ENCODE measurements at places on chromosomes 11 and 22.
A peak's percentile ranks its signal among the peaks of the same experiment; 100 is the strongest.

DNA sequence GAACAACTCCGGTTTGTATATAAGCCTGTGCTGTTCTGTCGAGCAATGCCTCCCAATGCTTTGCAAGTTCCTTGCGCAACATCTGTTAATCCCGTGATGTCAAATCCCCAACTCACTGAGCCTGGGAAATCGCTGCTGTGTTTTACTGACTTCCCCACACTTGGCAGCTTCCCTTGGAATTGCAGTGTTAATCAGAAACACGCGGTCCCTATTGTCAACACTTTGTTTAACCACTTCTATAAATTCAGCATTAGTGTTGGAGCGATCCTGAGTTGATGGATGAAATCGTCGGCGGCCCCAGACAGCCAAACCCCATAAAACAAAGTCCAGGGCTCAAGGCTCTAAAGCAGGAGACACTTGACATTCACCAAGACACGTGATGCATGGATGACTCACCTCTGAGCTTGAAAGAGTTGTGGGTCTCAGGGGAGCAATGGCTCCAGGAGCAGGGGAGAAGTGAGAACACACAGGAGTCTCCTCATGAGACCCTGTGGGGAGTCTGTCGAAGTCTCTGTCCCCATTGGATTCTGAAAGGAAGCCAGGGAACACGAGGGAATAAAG, 555.3 kb downstream of the MIAT start:
- peak; percentile 14 for DNase-seq

GRCh38 chr22:47102648-47103047, 340.2 kb downstream of the TBC1D22A start:
- DNase-seq, result peak; percentile 58

GRCh38 chr11:13278609-13279486, 1.3 kb downstream of the BMAL1 start:
- no peak for DNase-seq

DNA sequence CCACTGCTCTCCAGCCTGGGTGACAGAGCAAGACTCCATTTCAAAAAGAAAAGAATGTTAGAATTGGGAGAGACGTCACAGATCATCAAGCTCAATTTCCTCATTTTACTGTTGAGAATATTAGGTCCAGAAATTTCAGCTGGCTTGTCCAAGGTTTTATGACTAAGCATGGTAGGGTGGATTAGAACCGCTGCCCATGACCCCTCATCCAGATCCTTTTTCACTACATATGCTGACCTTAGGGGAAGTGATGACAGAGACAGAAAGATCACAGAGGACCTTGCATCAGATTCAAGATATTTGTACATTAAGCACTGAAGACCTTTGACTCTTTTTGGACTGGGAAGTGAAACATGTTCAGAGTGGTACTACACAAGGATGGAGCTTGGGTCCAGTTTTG, 134.5 kb downstream of the ADAMTS15 start:
- DNase-seq, result no peak

DNA sequence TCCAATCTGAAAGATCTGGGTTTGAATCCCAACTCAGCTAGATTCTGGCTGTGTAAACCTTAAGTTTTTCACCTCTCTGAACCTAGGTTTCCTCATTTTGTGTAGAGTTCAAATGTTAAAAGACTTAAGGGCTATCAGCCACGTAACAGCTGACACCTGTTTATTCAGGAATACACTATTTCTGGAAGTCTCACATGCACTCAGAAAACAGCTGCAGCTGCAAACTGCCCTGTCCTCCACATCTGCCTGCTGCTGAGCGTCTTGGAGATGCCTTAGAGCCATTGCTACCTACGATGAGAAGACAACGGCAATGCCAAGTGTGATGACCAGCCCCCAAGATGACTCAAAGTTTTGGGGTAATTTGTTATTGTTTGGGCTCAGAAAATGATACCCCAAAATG, 6.7 kb upstream of the TRIM44 start:
- no peak for DNase-seq

GRCh38 chr11:11821899-11822298, 19.9 kb upstream of the USP47 start:
- no peak for DNase-seq

- DNase-seq, result no peak
Observed at GRCh38 chr11:36306888-36307287, 10.8 kb downstream of the PRR5L start.

- no peak for DNase-seq
Observed at GRCh38 chr11:110190885-110191284, 97.7 kb downstream of the ZC3H12C start.

DNA sequence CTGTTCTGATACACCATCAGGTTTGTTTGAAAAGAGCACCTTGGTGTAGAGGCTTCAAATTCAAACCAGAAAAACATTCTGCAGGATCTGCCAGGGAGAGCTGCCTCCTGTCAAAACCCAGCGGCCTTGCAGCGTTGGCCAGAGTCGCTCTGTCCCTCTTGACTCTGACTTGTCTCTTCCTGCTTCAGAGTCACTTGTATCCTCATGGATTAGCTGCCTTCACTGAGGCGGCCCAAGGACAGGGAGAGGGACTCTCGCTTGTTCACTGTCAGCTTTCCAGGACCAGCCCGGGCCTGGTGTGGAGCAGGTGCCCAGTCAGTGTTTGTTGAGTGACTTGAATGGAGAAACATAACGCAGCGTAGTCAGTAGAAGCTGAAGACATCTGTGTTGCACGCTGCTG, 18.0 kb downstream of the TBC1D22A start:
- DNase-seq, result no peak

DNA sequence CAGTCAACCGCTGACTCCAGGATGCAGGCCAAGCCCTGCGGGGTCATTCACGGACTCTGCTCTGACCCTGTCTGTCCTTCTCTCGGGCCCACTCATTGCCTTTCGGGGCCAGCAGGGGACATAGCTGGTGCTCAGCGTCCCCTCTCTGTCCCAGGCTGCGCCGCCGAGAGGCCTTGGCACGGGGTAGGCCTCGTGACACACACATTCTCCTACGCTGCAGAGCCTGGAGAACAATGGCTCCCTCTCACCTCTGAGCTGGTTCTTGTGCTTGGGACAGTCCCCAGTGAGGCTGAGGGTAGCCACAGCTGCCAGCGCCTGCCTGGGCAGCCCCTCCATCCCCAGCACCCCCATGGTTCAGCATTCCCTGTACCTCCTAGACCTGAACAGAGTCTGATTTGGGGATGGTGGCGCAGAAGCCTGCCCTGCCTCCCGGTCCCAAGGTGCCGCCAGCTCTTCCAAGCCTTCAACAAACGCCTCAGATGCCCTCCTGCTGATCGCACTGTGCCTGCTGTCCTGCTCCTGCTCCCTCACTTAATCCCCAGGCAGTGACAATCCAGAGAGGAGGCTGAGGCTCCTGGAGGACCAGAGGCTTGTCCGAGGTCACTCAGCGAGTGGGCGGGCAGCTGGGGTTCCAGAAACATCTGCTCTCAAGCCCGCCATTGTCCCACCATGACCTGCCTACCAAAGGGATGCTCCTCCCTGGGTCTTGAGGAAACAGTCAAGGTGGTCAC, 30.4 kb downstream of the DUSP8 start:
- no peak for DNase-seq

DNA sequence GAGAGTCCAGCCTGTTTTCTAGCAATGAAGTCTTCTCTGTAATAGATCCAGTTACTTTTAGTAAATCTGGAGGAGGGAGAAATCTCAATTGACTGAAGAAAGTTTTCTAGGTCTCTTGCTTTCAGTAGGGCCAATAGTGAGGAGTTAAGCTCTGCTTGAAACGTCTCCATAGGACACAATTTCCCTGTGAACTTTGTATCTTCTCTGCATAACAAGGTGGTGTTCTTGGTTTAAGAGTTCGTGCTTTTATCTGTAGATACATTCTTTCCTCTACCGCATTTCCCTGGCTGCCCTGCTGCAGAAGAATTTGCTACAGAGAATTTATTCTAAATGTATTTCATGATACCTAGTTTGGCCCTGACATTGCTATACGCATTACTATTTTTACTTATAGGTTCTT, 183.1 kb downstream of the ARHGAP42 start:
- no peak for DNase-seq

DNA sequence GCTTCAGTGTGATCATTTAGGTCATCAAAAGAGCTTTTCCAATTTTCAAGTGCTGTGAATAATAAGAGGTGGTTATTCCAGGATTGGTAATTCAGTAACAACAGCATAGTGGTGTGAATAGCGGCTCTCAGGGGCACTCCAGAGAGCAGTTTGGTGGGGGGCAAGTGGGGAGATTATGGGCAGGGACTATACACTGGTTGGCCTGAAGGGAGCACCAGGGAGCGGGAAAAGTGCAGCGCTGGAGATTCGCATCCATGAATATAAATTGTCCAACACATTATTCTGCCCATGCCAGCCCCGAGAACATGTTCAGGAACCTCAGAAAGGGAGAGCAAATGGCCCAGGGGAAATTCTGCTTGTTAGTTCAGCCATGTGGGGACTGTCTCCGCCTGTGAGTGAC, 37.9 kb downstream of the OR6Q1 start:
- DNase-seq, result no peak

DNA sequence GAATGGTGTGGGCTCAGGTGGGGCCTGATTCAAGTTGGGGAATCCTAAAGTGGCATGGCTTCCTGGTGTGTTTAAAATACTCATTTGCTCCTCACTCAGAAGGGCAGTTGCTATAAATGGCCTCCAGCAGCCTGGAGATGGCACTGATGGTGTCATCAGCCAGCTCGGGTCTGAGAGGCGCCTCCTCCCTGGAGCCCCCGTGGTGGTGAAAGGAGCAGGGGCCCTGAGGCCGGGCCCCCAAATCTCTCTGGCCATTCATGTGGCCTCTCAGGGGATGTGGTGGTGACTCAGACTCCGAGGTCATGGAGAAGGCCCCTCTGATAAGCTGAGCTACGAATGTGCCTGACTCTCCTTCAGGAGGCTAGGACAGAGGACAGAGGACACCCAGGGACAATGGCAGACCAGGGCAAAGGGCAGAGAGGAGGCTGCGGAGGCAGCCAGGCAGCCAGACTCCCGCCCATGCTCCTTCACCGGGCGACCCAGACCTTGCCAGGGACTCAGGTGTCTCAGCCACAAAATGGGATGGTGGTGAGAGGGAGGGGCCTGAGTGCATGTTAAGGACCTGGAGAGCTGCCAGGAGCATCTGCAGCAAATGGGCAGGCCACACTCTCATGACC, 129.2 kb downstream of the CTTN start:
- DNase-seq, result no peak

DNA sequence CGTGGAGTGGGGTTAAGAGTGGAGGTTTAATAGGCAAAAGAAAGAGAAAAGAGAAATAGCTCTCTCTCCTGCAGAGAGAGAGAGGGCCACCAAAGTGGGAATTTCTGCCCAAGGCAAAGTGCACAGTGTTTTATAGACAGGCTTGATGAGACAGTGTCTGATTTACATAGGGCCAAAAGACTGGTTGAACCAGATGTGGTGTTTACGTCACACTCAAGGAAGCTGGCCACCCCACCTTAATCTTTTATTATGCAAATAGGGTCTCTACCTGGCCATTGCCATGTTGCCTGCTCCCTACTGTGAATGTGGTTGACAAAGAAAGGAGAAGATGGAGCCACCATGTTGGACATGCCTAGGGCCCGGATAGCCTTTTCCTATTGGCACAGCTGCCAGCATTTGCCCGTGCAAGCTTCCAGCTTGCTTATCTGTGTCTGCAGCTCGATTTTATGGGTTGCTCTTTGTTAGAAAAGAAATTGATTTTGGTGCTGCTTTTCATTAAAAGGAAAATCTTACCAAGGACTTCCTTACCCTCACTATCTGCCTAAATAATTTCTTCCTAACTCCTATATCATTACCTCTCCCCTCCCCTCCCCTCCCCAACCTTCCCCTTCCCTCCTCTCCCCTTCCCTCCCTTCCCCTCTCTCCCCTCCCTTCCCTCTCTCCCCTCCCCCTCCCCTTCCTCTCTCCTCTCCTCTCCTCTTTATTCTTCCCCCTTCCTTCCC, 436.0 kb downstream of the NELL1 start:
- no peak for DNase-seq

GRCh38 chr22:35064664-35065063, 1.3 kb upstream of the ISX start:
- DNase-seq, result peak; percentile 74

DNA sequence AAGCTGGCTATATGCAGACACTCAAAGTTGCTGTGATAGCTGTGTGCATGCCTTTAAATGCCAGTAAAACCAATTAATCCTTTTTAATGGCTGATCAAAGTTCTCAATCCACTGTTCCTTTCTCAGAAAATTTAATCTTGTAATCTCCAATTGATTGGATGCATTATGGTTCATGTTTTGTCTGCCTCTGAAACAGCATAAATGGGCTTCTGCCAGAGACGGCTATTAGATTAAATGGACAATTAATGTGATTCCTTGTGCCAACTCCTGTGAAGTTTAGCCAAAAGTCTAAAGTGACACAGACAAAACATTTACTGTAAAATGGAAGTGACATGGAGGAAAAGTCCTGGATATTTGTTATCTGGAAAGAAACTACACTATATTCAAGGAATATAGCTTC, 952.5 kb upstream of the FAT3 start:
- no peak for DNase-seq

DNA sequence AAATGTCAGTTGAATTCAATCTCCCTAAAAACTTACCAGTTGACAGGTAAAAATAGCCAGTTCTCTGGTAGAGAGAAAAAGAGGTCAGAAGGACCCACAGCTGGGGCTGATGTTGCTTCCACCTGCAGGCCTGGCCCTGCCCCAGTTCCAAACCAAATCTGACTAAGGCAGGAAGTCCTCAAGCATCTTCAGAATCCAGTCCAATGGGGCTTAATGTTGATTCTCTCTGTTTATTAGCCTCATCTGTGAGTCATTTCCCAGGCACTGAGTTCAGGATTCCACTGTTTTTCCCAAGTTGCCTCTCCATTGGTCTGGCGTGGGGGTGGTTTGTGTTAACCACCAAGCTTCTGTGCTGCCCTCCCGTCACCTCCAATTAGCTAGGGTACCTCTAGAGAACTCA, 601.8 kb downstream of the INSC start:
- no peak for DNase-seq

DNA sequence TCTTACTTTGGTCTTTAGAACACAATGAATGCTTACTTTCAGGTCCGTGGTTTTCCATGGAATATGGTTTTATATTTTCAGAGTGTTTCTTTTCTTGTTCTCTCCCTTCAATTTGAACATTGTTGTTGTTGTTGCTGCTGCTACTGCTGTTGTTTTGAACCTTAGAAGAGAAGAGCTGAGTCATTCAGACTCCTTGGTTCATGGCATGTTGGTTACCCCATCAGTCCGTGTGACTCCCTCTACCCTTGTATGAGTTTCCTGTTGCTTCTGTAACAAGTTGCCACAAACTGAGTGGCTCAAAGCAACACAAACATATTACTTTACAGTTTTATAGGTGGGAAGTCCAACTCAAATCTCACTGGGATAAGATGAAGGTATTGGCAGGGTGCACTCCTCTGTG, 511.0 kb downstream of the INSC start:
- DNase-seq, result no peak

DNA sequence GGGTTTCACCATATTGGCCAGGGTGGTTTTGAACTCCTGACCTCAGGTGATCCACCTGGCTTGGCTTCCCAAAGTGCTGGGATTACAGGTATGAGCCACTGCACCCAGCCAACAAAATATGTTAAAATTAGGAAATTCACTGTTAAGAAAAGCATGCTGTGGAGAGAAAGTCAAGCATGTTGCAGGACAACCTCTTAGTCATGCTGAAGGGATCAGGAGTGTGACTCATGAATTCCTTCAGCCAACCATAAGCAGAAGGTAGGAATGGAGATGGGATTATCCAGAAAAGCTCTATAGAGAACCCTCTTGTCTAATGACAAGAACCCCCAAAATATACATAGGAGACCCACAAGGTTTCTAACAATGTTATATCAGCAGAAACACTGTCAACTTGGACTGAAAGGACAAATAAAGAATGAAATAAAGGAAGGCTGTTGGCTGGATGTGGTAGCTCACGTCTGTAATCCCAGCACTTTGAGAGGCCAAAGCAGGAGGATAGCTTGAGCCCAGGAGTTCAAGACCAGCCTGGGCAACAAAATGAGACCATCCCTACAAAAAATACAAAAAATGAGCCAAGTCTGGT, 16.0 kb downstream of the MRTFA start:
- DNase-seq, result no peak
